ENCODE measurements at places on chromosomes 2 and 18. TPM values are rescaled to one million over a fixed set of nuclear protein-coding genes. Genes with fewer than 3 reads are reported as not detected.

The NOSTRIN gene
- 0.12 TPM for total RNA-seq

The RSAD2 gene
- 5.0 TPM for total RNA-seq

The KCNG2 gene
- total RNA-seq = not detected

The BMP10 gene
- total RNA-seq = not detected

Data from hair follicle dermal papilla cell (primary cell).